ENCODE measurements at places on chromosomes 3 and 15.

DNA sequence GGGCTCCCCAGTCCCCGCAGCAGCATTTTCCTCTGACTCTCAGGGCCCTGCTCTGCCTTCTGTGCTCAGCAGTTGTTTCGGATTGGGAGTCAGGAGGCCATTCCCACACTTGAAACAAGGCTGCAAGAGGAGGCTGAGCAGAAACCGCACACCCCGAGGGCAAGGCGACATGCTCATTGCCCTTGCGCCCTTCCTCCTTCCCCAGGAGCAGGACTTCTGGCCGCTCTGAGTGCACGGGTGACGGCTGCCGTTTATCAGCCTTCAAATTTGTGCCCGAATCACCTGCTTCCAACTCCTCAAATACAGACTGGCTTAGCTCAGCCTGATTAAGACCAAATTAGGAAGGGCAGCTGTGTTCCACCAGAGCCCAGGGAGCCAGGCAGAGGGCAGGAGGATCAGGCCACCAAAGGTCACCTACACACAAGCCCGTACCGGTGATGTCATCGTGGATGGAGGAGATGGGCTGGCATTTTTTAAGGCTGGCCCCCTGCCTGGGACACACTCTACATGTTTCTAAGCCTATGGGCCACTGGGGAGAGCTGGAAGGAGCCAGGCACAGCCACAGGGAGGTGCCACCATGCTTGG lies 38.1 kb downstream of the TM2D3 start:
- no peak for DNase-seq

DNA sequence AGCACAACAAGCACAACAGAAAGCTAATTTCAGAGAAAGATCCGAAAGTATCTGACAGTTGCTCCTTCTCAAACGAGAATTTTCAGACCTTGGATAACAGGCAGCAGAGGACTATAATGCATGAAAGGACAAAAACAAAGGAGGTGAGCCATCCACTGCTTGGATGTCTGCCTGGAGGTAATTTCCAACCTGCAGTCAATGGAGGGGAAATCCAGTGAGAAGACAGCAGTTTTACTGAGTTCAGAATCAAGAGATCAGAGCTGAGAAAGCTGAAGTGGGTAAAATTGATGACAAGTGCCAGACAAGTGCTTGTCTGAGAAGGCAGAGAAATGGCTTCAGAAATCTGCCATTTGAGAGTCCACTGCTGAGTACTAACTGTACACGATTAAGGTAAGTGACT lies 22.1 kb downstream of the UBE3A start:
- DNase-seq, result no peak

GRCh38 chr3:62950210-62950609 lies 75.0 kb upstream of the CADPS start:
- DNase-seq, result no peak

DNA sequence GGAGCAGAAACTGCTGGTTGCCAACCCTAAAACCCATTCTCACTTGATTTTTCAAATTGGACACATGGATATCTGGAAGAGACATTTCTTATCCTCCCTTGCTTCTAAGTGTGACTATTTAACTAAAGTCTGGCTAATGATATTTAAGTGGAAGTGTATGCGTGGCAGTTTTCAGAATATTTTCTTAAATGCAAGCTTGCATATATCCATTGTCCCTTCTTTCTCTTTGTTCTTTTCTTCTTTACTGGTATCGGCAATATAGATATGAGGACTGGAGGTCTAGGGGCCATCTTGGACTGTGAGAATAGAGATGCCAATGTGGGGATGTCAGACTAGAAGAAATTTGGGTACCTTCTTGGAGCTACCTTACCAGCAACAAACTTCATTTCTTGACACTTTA lies 364.3 kb upstream of the DPH6 start:
- no peak for DNase-seq

DNA sequence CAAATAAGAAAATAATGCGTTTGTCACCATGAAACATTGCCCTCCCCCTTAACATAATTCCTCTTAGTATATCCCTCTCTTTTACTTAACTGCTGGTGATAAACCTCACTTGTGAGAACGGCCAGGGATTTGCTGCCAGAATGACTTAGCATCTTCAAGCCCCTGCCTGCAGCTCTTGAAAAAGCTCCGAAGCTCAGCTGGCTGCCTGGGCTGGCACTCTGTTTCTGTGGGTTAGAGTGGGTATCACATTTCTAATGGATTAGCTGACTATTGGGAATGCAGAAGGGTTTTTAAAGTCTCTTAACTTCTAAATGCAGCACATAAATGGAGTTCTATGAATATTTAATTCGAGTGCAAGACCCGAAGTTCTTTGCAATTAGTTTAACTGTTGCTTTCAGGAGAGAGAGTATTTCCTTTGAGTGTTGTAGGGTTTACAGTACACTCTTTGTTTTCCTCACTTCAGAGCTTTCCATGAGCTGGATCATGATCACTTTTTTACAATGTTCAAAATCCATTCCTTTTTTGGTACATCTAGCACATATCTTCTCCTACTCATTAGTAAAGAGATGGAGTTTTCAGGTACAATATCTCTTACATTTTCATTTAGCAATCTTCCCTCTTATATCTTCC lies 124.7 kb upstream of the RBMS3 start:
- no peak for DNase-seq

- DNase-seq, result no peak
Observed at GRCh38 chr3:69005071-69005790, 8.3 kb downstream of the EOGT start.

DNA sequence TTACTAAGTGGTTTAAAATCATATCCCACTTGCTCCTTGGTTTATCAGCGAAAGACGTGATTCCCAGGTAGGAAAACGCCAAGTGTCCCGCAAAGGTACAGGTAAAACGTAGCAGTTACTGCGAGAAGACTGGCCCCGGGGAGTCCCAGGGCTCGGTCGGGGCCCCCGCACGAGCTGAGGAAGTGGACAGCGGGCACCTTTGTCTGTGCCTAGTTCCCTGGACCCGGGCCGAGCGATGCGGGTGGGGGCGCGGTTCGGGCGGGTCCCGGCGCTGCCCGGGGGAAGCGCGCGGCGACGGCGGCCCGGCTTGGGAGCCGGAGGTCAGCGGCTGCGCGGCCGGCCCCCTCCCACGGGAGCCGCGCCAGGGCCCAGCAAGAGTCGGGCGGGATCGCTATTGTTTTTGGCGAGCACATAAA lies 864 bp upstream of the NEO1 start:
- DNase-seq, result no peak

GRCh38 chr3:6803619-6804018 lies 57.3 kb upstream of the GRM7 start:
- DNase-seq, result no peak

DNA sequence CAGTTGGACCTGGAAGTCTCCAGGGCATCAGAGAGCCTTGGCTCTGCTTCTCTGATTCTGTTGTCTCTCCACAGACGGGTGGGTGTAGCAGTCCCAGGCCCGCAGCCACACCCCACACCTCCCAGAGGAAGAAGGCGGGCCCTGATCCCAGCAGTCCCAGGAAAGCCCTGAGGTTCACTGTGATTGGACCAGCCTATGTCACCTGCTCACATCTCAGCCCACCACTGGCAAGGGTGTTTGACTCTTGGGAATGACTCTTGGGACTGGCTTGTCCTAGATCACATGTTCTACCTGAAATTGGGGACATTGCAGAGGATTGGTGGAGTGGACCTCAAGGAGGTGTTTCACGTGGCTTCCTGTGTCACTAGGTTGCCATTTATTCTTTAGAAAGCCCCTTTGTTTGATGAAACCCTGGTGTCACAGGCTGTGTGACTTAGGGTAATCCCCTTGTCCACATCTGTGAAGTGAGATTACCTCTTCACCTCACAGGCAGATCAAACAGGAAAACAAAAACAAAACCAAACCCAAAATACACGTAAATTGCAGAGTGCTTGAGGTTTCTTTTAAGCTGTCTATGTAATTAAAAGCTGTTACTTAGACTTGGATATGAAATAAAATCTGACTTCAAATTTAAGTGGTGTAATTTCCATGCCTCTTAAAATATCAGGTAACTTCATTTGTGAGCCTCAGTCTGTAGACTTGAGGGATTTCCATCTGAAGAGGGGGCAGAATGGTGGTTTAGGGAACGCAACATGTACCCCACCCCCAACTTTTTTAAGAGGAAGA lies 26.7 kb downstream of the FLNB start:
- DNase-seq, result peak; percentile 34

DNA sequence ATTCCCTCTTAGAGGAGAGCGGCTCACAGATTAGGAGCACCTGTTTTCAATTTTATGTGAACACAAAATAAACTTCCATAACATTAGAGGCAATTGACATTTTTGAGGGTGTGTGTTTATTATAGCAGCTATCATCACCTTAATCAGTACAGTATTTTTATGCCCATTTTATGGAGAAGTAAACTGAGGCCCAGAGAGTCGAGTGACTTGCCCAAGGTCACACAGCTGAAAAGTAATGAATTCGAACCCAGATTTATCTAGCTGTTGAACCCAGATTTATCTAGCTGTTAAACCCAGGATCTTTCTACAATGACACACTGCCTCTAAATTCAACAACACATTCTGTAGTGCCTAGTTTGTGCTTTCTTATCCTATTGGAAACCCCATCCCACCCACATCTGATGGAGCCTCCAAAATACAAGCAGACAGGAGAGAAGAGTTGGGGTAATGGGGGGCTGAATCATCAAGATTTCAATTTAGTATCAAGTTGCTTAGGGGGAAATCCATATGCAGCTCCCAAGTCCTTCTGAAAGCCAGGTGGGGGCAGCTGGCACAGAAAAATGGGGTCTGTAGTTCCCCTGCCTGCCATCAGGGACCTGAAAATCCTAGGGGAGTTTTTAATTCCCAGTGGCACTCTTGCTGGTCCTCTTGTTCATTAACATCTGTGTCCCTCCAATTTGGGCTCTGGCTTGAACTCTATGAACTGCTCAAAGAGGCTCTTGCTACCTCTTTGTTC lies 50.4 kb upstream of the TRA2B start:
- DNase-seq, result no peak

- DNase-seq, result no peak
Observed at GRCh38 chr15:27585041-27585640, 514.0 kb downstream of the OCA2 start.

DNA sequence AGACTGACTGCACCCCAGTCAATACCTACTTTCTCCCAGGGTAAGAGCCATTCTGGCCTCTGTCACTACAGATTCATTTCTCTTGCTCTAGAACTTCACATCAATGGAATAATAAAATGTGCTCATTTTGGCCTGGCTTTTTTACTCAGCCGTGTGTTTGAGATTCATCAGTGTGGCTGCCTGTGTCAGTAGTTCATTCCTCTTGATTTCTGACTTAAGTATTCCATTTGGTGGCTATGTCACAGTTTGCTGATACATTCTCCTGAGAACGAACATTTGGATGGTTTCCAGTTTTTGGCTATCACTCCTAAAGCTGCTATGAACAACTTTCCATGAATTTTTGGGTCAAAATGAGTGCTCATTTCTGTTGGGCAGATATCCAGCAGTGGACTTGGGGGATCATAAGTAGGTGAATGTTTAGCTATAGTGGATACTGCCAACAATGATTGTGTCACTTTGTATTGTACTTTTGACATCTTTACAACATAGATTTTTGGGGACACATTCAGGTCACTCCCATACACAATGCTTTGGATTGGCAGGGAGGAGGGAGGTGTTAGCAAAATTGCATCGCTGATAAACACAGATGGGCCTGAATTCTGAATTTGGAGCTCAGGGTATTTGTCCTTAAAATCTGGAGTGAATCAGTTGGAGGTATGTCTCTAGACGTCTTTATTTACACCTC lies 19.8 kb upstream of the FAM107A start:
- no peak for DNase-seq

DNA sequence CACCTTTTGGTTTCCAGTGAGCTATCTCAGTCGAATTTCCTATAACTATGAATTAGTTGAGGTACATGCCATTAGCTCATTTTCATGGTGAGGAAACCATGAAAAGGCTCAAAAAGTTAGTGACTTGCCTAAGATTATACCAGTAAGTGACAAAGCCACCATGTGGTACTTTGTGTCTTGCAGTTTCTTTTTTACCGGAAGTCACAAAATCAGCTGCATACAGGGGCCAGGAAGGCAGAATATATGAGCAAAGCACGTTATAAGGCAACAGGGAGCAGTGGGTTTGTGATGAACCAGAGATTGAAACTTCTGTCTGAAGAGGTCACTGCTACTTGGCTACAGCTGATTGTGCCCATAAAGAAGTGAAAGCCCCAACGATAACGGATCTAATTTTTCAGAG lies 50.3 kb downstream of the CMTM8 start:
- DNase-seq, result no peak

DNA sequence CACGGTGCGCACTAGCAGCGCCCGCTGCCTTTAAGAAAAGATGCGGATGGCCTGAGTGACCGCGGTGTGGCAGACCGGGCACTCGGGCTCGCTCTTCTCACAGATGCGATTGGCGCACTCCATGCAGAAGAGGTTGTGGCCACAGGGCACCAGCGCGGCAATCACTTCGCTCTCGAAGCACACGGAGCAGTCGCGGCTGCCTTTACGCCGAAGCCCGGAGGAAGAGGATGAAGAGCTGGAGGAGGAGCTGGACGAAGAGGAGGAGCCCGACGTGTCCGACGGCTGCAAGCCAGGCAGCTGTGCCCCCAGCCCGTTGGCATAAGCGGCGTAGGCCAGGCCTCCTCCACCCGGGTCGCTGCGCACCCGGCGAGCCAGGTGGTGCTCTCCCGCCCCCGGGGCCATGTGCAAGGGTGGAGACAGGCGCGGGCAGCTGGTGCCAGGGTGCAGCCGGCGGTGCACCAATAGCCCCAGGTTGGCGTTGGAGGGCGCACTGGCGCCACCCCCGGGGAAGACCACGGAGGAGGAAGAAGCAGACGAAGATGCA lies 2.6 kb downstream of the MEX3B start:
- DNase-seq, result no peak

GRCh38 chr15:71281256-71281655 lies 166.0 kb downstream of the THSD4 start:
- no peak for DNase-seq

DNA sequence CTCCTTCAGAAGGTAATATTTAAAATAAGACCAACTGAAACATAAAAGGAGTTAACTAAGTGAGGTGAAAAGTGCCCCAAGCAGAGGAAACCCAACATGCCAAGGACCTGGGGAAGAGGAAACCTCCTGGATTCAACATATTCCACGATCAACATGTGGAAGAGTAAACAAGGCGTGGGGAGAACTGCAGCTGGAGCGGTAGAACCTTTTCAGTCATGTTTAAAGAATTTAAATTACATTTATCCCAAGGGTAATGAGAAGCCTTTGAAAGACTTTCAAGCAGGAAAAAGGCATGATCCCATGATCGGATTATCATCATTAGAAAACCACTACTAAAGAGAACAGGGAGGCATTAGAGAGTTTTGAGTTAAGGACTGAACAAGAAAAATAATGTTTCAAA lies 330.7 kb downstream of the FHIT start:
- no peak for DNase-seq

- DNase-seq, result no peak
Observed at GRCh38 chr3:196624067-196624790, 15.3 kb upstream of the NRROS start.

Data from NK-92 treated with Interleukin-12 subunit alpha and Interleukin-12 subunit beta, amount 100 ng/mL, for 24 hours (cell line).